Right renal pelvis (tissue), 4 donors: ENCODE measurements at places on chromosomes 6 and 20. TPM values are rescaled to one million over a fixed set of nuclear protein-coding genes. Genes with fewer than 3 reads are reported as not detected.

The TRIM40 gene
- polyA plus RNA-seq = 0.14 TPM

The TMC2 gene
- polyA plus RNA-seq = 0.23 TPM

The NAPB gene
- polyA plus RNA-seq = 15.0 TPM

The BRPF3 gene
- polyA plus RNA-seq = 50.8 TPM

The PRSS16 gene
- 0.44 TPM for polyA plus RNA-seq

The SLC17A1 gene
- 27.5 TPM for polyA plus RNA-seq

DNA sequence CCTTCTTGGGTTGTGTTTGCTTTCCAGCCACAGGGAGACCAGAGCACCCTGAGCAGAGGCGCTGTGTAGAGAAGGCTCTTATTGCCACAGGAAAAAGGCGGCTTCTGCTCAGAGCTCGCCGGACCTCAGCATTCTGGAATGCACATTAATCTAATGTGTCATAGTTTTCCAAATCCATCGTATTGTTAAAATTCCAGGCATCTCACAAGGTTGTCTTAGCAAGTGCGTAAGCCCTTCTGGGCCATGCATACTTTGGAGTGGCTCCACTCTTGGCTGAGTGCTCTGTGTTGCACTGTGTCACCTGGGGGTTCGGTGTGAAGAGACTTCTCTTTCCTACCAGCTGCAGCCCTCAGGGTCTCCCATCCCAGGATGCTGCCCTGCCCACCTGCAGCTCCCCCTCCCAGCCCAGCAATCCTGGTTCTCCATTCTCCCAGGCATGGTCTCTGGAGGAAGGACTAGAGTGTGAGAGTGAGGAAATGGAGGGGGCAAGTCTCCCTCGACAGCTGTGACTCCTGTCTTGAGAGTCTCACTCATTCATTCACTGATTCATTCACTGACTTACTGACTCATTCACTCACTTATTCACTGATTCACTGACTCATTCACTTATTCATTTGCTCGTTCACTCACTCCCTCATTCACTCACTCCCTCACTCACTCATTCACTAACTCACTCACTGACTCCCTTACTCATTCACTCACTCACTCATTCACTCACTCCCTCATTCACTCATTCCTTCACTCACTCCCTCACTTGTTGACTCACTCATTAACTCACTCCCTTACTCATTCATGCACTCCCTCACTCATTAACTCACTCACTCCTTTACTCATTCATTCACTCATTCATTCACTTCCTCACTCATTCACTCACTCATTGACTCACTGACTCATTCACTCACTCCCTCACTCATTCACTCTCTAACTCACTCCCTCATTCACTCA is 83.7 kb upstream of the MPC1 start:
- no peak for DNase-seq

GRCh38 chr6:14873101-14873500 is 372.8 kb upstream of the JARID2 start:
- no peak for DNase-seq

GRCh38 chr6:46407776-46408530 is 83.3 kb downstream of the RCAN2 start:
- DNase-seq = no peak

- DNase-seq = peak; percentile 65
These were observed 575 bp downstream of the WTAP start for GRCh38 chr6:159727717-159728445.

- DNase-seq = no peak
These were observed 490.8 kb downstream of the CBLN4 start for GRCh38 chr20:55514531-55514930.

DNA sequence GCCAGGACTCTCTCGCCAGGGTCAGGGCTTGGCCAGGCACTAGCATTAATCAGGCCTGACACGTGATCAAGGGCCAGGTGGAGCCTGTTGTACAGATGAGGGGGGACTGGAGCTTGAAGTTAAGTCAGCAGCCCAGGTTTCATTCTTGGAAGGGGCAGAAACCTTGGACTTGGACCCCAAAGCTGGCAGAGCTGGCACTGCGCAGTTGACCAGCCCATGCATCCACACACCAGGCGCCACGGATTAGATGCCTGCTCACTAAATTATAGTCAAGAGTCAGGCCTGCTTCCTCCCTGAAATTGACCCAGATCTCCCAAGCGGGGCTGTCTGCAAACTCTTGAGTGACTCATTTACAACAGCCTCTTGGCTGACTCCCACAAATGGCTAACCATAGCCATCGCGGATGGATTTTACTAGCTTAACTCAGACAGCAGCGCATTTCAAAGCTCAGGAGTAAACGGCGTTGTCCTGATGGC is 4.1 kb upstream of the TAF4 start:
- no peak for DNase-seq

DNA sequence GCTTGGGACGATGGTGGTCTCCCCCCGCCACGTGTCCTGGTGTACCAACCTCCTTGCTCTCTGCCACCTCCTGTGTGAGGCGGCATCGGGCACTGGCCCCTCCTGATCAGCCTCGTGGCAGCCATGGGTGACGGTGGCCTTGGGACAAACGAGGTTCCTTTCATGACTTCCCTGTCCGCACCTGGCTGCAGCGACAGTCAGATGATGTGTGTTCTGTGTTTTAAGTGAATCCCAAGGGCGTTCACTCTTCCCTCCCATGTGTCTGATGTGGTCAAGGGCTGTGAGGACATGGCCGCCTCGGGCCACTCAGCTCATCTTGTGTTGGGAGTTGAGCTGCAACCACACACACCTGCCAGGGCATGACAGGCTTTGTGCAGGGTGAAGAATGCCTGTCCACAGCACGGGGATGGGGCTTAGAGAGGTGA is 30.4 kb upstream of the PCMTD2 start:
- DNase-seq = no peak

DNA sequence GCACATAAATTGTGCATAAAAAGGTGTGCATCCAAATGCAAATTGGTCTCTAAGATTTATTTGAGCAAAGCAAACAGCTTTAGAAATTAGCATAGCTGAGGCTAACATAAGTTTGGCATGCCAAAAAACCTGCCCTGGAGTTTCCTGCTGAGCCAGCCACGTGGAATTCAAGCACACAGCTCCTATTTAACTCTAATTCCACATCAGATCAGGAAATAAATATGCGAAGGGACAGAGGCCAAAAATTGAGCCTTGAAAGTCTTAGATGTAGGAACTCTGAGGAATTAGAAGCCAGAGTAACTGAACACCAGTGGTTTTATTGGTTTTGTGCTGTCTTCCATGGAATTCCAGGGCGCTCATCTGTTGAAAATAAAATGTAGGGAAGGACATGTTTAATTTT is 19.6 kb downstream of the SOBP start:
- DNase-seq = no peak

- DNase-seq = no peak
These were observed 182.4 kb downstream of the TSHZ2 start for GRCh38 chr20:53154540-53154939.

DNA sequence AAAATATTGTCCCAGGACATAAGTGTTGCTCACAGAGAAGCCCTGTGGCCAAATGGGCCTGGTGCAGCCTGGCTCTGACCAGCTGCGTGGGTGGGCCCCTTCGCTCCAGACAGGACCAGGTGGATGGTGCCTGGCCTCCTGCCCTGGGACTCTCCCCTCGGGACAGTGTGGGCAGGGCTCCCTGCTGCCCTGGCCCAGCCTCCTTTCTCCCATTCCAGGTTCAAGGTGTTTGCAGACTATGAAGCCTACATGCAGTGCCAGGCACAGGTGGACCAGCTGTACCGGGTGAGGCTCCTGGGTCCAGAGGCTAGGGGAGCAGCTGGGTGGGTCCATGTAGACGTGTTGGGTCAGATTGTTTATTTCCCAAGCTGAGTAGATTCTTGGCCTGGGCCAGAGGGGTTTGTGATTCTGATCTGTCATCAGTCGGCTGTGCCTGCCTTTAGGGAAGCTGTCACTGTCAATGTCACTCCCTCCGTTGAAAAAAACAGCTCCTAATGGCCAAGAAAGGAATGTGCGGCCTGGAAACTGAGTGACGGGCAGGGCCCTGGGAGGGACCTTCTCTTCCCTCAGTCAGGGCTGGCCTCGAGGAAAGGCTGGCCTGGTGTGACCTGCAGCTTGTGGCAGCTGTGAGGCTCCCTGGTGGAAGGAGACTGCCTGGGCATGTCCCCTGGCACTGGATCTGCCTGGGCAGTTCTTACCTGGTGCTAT is 47.7 kb downstream of the PYGB start:
- no peak for DNase-seq

- no peak for DNase-seq
These were observed 169.1 kb upstream of the SASH1 start for GRCh38 chr6:148173548-148173947.

DNA sequence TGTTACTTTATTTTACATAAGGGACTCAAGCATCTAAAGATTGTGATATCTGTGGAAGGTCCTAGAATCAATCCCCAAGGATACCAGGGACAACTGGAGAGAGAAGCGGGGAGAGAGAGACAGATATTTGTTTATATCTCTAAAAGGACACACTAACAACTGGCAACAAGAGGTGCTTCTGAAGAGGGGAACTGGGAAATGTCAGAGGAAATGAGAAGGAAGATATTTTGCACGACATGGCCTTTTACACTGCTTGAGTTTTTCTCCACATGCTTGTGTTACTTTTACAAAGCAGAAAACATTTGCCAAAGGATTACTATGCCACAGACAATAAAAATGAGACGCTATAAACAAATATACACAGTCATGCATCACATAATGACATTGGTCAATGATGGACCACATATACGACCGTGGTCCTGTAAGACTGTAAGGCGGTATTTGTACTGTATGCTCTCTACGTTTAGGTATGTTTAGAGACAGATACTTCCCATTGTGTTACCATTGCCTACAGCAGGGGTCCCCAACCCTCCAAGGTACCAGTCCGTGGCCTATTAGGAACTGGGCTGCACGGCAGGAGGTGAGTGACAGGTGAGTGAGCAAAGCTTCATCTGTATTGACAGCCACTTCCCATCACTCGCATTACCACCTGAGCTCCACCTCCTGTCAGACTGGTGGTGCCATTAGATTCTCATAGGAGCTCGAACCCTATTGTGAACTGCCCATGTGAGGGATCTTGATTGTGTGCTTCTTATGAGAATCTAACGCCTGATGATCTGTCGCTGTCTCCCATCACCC is 64.6 kb upstream of the PTPN1 start:
- DNase-seq = no peak

DNA sequence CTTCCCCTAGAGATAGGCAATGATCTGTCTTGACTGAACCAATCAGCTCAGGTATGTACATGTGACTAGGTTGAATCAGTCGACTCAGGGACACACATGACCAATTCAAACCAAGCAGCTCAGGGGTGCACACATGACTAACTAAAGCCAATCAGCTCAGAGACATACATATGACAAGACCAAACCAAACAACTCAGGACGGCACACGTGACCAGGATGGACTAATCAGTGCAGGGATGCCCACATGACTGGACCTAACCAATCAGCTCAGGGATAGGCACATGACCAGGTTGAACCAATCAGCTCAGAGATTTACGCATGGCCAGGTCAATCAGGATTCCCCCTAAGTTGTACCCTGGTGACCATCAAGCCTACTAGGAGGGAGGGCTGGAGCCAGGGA is 310.3 kb downstream of the CDH26 start:
- DNase-seq = no peak

DNA sequence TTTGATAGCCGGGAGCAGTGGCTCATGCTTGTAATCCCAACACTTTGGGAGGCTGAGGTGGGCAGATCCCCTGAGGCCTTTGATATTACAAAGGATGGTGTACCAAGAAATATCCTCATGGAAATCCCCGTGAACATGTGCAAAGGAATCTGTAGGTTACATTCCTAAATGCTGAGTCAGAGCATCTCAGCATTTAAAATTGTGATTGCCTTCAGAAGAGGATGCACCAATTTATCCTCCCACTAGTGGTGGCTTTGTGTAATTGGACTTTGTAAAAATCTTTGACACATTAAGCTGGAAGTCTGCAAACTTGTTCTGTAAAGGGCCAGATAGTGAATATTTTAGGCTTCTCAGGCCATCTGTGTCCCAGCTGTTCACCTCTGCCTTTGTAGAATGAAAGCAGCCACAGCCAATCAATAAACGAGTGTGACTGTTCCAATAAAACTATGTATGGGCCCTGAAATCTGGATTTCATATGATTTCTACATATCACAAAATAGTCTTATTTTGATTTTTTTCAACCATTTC is 11.8 kb downstream of the TMEM14B start:
- DNase-seq = no peak

DNA sequence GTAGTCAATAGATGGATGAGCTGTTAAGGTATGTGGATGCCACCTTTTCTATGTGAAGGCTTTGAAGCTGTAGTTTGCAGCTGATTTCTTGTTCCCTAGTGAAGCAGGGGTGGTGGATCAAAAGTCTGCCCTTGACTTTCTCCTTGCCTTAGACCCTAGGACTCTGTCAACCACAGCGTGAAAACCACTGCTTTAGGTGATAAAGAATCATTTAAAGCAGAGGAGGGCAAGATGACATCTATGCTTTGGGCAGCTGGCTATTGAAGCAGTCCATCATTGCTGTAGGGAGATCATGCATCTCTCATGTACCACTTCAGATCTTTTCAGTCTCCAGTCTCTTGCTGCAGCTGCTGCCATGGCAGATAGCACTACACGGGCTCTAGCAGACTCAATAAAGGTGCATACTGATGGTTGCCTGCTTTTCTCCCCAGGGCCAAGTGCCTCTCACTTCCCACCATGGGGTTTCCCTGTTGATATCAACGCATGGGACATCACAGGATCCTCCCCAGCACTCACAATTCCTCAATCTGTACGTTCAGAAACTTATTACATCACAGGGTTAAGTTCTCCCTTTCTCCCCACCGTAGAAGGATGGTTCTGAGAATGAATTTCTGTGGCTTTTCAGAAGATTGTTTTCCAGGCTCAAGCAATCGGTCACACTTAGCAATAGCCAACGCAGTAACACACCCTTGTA is 122.0 kb upstream of the STMND1 start:
- no peak for DNase-seq

DNA sequence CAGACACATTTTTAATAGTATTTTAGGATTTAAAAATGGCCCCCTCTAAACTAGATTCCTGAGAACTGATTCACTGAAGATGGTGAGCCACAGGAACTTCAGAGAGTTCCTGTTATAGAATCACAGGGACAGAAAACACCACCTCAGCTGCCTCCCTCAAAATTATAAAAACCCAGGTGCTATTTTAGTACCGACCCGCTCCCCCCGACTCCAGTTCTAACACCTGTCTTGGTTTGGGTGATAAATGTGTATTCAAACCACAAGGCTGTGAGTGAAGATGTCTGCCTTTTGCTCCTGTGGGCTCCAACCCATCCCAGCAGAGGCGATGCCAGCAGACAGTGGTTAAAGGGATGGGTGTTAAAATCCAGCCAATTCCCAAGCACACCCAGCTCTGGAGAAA is 127.4 kb upstream of the LY86 start:
- DNase-seq = no peak
